ENCODE measurements at places on chromosomes 13 and 19.

- DNase-seq = no peak
Measured at GRCh38 chr13:34583181-34583580, 358.9 kb upstream of the NBEA start.

DNA sequence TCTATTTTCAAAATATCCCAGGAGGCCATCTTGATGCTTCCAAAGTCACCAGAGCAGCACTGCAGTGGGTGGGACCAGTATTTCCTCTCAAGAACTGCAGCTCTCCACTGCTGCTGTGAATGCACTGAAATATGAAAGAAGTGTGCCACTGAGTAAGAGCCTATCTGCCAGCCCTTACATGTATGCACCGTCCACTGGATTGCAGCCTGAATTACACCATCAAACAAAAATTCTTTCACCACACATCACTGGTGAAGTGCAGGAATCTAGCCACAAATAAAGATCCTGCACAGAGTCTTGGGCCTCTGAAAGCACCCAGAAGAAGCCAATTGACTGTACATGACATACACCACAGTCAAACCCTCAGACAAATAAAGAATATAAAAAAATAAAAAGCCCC lies 249.0 kb downstream of the LHFPL6 start:
- no peak for DNase-seq

DNA sequence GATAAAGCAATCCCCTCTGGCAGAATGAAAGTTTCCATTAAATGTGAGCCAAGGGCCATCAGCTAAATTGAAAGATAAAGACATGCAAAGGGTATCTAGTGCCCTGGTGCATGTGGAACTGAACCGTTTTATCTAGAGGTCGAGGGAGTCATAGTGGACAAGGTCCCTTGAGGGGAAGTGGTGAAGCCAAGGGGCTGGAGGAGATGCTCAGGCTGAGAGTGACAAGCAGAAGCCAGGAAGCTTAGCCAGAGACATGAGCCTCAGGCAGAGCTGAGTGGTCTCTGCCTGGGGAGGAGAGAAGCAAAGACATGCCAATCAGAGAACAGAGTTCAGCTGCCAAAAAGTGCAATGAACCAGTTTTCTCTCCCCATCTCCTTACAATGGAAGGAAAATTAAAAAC lies 68.1 kb upstream of the SLC10A2 start:
- DNase-seq = no peak

GRCh38 chr19:29145756-29146155 lies 67.2 kb downstream of the UQCRFS1 start:
- no peak for DNase-seq

DNA sequence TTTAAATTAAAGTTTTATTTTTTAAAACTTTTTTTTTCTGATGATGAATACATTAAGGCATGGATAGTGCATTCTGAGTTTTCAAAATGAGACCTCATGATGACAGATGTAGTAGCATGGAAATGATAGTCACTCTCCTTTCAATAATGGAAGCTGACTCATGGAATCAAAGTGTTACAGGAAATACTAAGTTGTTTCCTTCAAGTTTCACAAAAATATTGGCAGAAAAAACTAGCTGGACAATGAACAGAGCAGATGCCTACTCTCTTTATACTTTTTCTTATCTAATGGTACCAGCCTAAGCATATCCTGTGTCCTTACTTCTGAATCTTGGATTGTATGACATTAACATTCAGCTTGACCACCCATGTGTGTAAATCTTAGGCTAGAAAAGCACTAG lies 1337.3 kb downstream of the PCDH9 start:
- DNase-seq = no peak

DNA sequence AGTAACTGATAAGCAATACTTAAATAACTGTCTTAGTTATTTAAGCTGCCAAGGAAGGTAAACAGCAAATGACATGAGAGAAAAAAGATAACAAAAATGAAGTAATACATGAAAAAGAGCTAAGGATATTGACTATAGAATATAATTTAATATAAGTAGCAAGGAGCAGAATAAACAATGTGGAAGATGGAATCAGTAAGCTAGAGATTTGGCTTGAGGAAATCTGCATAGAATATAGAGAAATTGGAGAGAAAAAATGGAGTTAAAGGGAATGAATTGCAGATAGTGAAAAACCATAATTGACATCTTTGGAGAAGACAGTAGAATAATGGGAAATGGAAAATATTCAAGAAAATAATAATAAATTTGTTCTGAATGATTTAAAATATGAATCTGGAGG lies 127.1 kb downstream of the PDS5B start:
- no peak for DNase-seq

DNA sequence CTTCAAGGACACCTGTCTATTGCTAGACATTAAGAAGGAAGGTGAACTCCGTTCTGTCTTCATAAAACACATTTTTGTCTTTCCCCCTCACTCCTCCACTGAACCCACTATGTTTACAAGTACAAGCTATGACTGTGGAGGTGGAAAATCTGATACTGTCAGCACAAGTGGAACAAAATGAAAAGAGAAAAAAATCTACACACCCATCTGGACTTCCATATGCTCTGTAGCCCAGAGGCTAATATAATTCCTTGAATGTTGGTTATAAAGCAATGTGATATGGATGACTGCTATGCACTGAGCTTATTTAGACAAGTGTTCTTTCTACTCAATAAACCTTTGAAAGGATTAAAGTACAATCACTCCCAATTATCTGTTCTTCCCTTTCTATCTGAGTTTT lies 713.5 kb downstream of the DIAPH3 start:
- DNase-seq = no peak

DNA sequence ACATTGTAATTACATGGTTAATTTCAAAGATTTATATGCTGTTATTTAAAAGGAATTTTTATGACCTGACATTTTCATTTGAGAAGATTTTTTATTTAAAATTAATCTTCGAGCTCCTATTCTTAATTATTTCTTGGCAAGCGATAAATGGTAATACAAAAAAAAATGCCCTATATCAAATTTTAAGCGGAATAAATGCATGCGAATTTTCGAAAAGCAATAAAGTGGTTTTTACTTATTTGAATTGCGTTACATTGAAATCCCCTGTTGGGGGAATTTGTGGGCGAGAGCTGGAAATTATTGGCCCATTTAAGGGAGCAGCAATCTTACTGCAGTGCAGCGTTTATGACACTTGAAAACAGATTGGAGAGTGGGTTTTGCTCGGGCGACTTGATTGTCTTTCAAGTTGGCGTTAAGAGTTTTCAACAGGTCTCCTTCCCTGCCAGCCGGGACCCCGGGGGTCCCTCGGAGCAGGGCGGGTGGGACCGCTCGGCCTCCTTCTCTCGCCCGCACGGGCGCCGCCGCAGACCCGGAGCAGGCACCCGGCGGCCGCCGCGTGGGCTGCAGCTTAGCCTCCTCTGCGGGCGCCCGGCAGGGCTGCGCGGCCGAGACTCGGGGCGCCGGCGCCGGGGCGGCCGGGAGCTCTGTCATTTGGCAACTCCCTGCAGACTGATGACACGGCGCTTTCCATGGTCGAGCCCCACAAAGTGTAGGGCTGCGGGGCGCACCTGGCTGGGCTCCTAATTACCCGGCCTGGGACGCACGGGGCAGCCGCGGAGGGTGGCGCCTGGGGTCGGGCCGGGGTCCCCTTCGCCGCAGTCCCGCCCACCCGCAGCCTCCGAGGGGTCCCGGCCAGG lies 255.1 kb upstream of the SOX21 start:
- DNase-seq = no peak

GRCh38 chr13:47454986-47455385 lies 546.1 kb downstream of the SUCLA2 start:
- DNase-seq = no peak

- no peak for DNase-seq
Measured at GRCh38 chr13:55155046-55155445, 1985.7 kb upstream of the PRR20A start.

DNA sequence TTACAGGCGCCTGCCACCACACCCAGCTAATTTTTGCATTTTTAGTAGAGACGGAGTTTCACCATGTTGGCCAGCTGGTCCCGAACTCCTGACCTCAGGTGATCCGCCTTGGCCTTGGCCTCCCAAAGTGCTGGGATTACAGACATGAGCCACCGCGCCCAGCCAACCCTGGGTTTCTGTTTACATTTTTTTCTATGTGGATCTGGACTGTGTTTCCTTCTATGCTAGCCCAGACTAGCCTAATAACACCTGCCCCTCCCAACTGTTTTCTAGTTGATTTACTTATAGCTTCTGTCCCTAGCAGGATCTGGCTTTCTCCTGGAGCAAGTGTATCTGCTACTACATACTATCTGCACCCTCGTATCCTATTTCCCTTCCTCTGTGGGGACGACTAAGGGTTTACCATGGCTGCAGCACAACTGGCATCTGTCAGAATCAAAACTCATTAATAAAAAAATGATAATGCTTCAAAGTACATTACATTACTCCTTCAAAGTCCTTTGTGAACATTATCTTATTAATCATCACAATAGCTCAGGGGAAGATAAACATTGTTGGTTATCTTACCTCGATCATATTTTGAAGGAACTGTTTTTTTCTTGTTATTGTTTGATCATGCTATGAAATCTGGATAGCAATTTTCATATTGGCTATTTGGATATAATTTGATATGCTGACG lies 228.3 kb downstream of the KLF5 start:
- DNase-seq = no peak

DNA sequence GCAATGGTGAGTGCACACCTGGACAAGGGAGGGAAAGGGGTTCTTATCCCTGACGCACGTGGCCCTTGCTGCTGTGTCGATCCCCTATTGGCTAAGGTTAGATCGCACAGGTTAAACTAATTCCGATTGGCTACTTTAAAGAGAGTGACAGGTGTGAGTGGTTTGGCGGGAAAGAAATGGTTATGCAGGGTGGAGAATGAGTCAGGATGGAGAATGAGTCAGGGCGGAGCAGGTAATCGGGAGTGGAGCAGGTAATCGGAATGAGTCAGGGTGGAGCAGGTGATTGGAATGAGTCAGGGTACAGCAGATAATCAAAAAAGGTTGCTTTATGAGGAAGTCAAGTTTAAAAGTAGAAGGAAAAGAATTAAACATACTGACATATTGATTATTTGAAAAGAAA lies 24.4 kb upstream of the SIAH3 start:
- no peak for DNase-seq

DNA sequence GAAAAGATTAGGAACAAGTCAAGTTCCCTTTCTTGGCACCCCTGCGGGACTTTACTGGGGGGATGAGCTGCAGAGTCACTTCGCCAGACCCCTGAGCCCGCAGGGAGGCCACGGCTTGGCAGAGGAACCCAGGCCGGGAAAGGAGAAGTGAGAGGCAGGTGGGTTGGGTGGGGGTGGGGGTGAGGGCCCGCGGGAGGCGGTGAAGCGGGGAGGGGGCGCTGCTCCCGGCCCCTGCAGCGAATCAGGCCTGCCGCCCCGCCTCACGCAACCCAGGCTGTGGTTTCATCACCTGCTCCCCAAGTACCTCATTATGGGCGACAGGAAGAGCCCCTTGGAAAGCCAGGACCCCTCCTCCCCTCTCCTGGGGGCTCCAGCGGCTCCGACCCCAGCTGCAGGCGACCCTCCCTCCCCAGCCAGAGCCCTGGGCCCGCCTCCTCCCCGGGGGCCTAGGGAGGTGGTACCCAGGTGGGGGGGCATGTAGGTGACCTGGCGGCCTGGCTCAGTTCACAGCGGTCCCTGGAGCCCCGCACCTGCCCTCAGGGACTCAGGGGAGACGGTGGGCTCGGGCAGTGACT lies 9.5 kb downstream of the MEF2B start:
- no peak for DNase-seq

DNA sequence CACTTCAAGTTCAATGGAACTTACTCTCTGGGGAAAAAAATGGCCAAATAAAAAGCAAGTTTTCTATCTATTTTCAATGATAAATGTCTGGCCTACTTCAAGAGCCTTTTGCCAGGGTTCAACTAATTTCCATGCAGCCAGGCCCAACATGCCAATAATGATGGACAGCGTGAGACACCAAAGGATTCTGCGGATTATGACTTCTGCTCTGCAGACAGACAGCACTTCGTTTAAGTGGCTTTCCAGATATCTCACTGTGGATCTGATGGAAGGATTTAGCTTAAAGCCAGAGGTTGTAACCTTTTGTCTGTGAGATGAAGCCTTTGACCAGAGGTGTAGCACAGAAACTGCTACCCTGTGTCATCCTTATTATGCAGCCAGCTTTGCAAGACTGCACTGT lies 614.2 kb downstream of the DCT start:
- no peak for DNase-seq

- no peak for DNase-seq
Measured at GRCh38 chr13:22076658-22077057, 405.8 kb downstream of the FGF9 start.

GRCh38 chr19:44845286-44845611 lies 848 bp upstream of the NECTIN2 start:
- no peak for DNase-seq

DNA sequence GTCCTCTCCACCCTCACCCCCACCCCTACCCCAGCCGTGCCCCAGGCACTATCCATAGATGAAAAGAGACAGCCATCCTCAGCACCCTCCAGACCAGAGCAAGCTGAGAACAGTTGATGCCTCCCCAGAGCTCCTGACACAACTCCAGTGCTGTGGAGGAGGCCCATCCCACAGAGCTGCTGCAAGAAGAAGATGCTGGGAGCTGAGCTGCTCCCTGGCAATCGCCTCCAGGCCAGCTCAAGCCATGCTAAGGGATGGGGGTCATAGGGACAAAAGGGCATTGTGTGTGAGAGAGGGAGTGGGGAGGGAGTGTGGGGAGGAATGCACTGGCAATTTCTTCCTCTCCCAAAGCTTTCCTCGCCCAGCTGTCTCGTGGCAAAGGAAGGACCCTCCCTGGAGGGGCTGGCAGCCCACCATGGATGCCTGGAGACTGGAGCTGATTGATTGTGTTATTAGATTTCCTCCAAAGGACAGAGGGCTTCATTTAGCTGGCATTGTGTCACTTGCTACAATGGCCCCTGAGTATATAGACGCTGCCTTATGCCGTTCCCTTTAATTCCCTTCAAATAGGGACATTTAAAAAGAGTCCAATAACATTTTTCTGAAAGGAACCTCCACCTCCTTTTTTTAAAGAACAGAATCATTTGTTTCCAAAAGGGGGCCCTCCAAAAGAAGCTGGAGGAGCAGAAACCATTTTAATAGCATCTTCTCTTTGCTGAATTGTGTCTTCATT lies 476.4 kb downstream of the FOXO1 start:
- no peak for DNase-seq

GRCh38 chr13:94362411-94362909 lies 117.0 kb downstream of the DCT start:
- peak; percentile 72 for DNase-seq

- DNase-seq = no peak
Measured at GRCh38 chr13:57638186-57638890, 6.8 kb downstream of the PCDH17 start.

DNA sequence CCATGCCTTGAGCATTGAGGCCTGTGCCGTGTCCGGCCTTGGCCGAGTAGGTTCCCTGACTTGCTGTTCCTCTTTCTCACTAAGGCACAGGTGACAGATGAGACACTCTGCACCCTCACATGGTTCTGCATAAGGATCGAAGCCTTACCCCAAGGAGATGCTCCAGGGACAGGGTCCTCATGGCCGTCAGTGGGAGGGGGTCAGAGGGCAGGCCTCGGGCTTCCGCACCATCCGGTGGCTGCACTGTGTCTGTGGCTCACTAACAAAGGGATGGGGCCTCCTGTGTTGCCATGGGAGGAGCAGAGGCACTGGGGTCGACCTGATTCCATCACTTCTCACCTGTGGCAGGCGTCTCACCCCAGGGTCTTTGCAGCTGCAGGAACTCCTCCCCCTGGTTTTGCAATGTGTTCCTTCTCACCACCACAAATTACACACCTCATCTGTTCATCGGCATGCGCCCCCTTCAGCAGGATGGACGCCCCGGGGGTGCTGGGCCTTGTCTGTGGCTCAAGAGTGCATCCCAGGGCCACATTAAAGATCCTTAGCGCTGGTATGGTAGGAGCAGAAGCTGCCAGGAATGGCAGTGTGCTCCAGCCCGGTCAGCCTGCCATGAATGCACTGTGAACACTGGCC lies 113.3 kb upstream of the SOX1 start:
- no peak for DNase-seq
